ENCODE measurements at places on chromosomes 3 and 15. TPM values are rescaled to one million over a fixed set of nuclear protein-coding genes. Genes with fewer than 3 reads are reported as not detected.

The SNTN gene
- total RNA-seq, result not detected

The GRK7 gene
- total RNA-seq, result not detected

The TRPM1 gene
- not detected for total RNA-seq

The CMTM8 gene
- total RNA-seq, result 2.1 TPM

The GUCA1C gene
- total RNA-seq, result not detected

The B3GALNT1 gene
- 14.7 TPM for total RNA-seq

The SLC12A1 gene
- total RNA-seq, result not detected

- no peak for DNase-seq
These were observed 19.0 kb downstream of the USP13 start for GRCh38 chr3:179671747-179672242.

- DNase-seq, result no peak
These were observed 25.8 kb downstream of the GRIP2 start for GRCh38 chr3:14514323-14514720.

DNA sequence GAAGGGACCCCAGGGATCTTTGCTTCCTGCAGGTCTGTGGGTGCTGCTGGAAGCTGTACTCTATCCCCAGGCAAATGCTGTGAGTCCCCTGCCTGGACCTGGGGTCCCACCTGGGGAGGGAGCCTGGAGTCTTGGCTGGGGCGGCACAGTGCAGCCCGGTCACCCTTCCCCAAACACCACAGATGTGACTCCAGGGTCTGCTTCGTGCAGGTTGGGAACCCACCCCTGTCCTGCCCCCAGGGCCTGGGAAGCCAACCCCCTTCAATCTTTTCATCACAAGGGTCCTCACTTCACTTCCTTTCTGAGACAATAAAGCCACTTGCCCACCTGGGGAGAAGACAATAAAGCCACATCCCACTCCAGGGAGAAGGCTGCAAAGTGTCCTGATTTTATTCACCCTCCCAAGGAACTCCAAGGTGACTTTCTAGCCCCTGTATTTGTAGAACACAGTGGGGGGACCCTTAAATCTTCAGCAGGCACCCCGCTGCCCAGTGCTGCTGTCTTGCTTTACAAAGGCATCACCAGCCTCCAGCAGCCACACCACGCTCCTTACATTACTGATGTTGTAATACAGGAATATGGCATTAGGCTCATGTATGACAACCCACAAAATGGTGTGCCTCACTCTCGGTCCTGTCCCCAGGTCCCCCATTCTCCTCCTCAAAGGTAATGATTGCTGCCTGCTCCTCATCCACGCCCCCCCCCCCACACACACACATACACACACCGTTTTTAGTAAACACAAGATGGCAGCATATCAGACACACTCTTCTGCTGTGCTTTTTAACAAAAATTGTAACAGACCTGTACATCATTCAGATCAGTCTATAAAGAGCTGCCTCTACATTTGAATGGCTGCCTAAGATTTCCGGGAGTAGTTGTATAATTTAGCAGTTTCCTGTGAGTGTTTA is 9.9 kb downstream of the C3orf22 start:
- DNase-seq, result no peak

- no peak for DNase-seq
These were observed 5.4 kb downstream of the TGFBR2 start for GRCh38 chr3:30611613-30612436.

DNA sequence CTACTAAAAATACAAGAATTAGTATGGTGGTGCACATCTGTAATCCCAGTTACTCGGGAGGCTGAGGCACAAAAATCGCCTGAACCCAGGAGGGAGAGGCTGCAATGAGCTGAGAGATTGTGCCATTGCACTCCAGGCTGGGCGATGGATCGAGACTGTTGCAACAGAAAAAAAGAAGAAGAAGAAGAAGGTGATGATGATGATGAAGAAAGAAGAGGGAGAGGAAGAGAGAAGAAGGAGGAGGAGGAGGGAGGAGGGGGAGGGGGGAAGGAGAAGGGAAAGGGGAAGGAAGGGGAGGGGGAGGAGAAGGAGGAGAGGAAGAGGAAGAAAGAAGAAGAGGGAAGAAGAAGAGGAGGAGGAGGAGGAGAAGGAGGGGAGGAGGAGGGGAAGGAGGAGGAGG is 33.2 kb upstream of the ZNF710 start:
- no peak for DNase-seq

DNA sequence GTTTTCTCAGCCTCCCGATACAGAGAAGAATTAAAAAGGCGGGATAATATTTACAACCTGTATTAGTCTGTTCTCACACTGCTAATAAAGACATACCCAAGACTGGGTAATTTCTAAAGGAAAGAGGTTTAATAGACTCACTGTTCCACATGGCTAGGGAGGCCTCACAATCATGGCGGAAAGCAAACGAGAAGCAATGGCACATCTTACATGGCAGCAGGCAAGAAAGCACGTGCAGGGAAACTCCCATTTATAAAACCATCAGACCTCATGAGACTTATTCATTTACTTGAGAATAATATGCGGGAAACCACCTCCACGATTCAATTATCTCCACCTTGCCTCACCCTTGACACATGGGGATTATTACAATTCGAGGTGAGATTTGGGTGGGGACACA is 27.5 kb upstream of the RPL39L start:
- DNase-seq, result no peak

DNA sequence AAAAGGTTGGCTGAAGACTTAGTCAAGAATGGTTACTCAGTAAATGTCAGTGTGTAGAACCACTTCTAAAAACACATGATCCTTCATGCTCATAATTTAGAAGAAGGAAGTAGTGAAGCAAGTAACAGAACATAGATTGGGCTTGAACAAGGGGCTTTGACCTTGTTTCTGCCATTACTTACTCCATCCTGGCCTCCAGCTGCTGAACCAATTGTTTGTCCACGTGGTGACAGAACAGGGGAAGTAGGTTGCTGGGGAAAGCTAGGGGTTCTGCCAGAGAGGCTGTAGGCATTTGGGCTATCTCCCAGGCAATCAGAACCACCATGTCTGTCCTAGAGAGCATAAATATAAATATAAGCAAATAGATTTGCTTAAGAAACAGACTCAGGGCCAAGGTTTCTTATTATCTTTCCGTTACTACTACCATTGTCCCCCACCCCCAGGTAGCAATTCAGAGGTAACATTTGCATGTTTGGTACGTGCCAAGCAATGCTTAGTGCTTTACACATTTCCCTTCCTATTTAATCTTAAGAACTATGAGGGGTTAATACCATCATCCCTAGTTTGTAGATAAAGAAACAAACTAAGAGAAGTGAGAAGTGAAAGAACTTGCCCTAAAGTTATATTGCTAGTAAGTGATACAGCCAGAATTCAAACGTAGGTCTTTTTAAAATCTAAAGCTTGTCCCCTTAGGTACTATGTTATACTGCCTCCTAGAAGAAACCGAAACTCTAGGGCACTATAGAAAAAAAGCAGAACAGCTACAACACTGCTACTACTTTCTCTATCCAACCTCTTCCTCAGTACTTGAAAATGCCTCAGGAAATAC is 3.0 kb upstream of the SPG11 start:
- no peak for DNase-seq

GRCh38 chr15:57890351-57890750 is 175.2 kb downstream of the ALDH1A2 start:
- no peak for DNase-seq

DNA sequence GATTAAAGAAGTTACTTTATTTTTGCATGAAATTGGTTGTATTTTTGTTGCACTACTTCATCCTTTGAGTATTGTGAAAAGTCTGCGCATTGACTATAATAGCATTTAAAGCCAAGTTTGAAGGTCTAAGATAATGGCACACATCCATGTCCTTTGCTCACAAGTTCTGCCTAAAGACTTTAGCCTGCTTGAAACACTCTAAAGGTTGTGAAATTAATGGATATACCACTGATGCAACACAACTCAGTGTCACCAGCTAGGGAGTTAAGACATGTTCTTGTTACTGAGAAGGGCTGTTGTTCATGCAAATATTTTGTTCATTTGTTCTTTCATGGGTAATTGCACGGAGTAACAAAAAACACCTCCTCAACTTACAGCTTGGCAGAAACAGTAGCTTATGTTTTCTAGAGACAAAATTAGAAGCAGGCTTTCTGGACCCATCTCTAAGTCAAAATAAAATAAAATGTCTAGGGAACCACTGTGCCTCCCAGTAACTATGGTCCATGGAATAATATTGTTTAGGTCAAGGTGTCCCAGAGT is 83.9 kb downstream of the PPARG start:
- DNase-seq, result no peak

- no peak for DNase-seq
These were observed 260.3 kb upstream of the TPM1 start for GRCh38 chr15:62782071-62782841.

GRCh38 chr3:158574646-158575045 is 3.7 kb downstream of the MLF1 start:
- no peak for DNase-seq

DNA sequence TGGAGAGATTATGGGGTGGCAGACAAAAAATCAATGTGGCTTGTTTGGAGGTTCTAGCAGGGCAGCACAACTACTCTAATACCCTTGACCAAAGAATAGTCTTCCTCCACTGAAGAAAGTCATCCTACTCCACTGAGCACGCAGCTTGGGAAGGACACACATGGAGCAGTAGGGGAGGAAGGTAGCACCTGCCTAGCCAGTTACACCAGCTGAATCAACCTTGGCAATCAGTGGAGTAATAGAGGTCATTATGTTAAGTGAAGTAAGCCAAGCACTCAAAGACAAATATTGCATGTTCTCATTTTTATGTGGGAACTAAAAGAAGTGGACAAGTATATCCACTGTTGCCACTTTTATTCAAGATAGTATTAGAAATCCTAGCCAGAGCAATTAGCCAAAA is 555.8 kb upstream of the ALCAM start:
- no peak for DNase-seq

GRCh38 chr3:156251424-156251823 is 131.0 kb downstream of the KCNAB1 start:
- DNase-seq, result no peak

Data from activated CD8-positive, alpha-beta T cell treated with anti-CD3 and anti-CD28 coated beads, Interleukin-2, amount 10 ng/mL, durations not matched to agents 7 days and 5 days (primary cell).